ENCODE measurements at places on chromosomes 4 and X. TPM values are rescaled to one million over a fixed set of nuclear protein-coding genes. Genes with fewer than 3 reads are reported as not detected.

GRCh38 chr4:40205259-40206198 is 8.7 kb downstream of the RHOH start:
- peak overlapping the region; percentile 74 for H3K4me3 ChIP-seq
- H3K4me1 ChIP-seq: peaks cover 42% of the 10 kb centered on the region
- no peak for DNase-seq
- peak overlapping the region; percentile 93 for H3K27ac ChIP-seq
- H3K27me3 ChIP-seq: no peaks in the 10 kb centered on the region

- H3K27ac ChIP-seq: no peak overlapping the region
- no peaks in the 10 kb centered on the region for H3K4me1 ChIP-seq
- H3K36me3 ChIP-seq: no peaks in the 10 kb centered on the region
- no peak overlapping the region for H3K4me3 ChIP-seq
- no peak for DNase-seq
These were observed 27.5 kb upstream of the PLS3 start for GRCh38 chrX:115533485-115533884.

- no peak overlapping the region for H3K27ac ChIP-seq
- no peak for DNase-seq
- H3K4me3 ChIP-seq: no peak overlapping the region
- H3K27me3 ChIP-seq: no peaks in the 10 kb centered on the region
These were observed 245.2 kb upstream of the DIPK2B start for GRCh38 chrX:45445745-45446412.

GRCh38 chr4:54737421-54737820 is 79.7 kb downstream of the KIT start:
- no peak for DNase-seq
- H3K36me3 ChIP-seq: no peaks in the 10 kb centered on the region
- no peak overlapping the region for H3K4me3 ChIP-seq
- no peaks in the 10 kb centered on the region for H3K27me3 ChIP-seq
- no peak overlapping the region for H3K27ac ChIP-seq

The ATP2B3 gene
- not detected for total RNA-seq

DNA sequence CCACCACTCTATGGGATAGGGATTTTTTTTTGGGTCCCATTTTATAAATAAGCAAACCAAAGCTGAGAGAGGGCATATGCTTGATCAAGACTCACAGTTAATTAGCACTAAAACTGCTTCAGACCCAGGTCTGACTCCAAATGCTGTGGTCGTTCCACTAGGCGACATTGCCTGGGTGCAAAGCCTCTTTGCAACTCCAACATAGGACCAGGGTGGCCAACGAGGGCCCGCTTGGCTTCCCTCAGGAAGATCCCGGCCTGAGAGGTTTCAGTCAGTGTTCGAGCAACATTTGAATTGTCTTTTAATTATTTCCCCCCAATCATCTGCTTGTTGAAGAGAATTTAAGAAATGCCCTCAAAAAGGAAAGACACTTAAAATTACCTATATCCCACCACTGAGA is 11.2 kb downstream of the PJA1 start:
- no peaks in the 10 kb centered on the region for H3K27me3 ChIP-seq
- no peak overlapping the region for H3K27ac ChIP-seq
- H3K4me1 ChIP-seq: no peaks in the 10 kb centered on the region
- H3K4me3 ChIP-seq: no peak overlapping the region
- H3K36me3 ChIP-seq: no peaks in the 10 kb centered on the region
- no peak for DNase-seq

DNA sequence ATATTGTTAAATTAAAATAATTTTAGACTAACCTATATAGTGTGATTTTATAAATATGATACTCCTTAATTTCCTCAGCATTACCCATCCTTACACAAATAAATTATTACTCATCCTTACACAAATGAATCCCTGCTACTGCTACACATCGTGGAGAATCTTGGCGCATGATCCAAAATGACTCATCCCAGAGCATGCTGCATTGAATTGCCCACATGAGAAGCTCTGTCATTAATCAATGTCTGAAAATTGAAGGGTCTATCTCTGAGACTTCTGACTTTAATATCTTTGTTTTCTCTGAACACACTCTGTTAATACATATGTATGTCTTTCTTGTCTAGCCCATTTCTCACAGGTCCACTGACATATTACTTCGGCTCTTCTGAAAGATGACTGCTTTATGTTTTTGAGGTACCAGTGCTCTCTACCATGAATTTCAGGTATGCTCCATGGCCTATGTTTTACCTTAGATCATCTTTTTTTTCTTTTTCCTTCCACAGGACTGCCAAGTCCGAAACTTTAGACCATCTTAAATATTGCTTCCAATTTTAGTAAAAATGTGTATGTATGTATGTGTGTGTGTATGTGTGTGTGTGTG is 15.7 kb upstream of the DUSP21 start:
- no peaks in the 10 kb centered on the region for H3K36me3 ChIP-seq
- H3K27me3 ChIP-seq: no peaks in the 10 kb centered on the region

DNA sequence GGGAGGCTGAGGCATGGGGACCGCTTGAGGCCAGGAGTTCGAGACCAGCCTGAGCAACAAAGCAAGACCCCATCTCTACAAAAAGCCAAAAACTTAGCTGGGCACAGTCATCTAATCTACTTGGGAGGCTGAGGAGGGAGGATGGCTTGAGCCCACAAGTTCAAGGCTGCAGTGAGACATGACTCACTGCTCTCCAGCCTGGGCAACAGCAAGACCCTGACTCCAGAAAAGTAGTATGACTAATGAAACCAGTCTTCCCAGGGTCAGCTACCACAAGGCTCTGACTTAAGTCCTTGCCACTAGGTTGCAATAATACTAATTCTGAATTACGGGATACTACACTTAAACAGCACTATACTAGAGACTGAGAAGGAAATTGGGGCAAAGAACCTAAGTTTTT is 33.1 kb downstream of the ERVMER34-1 start:
- H3K4me1 ChIP-seq: peaks cover 41% of the 10 kb centered on the region
- H3K4me3 ChIP-seq: no peak overlapping the region
- no peak for DNase-seq
- no peaks in the 10 kb centered on the region for H3K27me3 ChIP-seq

- no peaks in the 10 kb centered on the region for H3K27me3 ChIP-seq
- H3K4me1 ChIP-seq: no peaks in the 10 kb centered on the region
- H3K27ac ChIP-seq: no peak overlapping the region
These were observed 22.8 kb upstream of the ARHGAP24 start for GRCh38 chr4:85452058-85452731.

GRCh38 chr4:87055311-87055710 is 120.5 kb downstream of the AFF1 start:
- peaks cover 20% of the 10 kb centered on the region for H3K36me3 ChIP-seq
- no peaks in the 10 kb centered on the region for H3K27me3 ChIP-seq
- no peak for DNase-seq
- peaks cover 19% of the 10 kb centered on the region for H3K4me1 ChIP-seq

- DNase-seq: no peak
- H3K4me3 ChIP-seq: no peak overlapping the region
- no peaks in the 10 kb centered on the region for H3K4me1 ChIP-seq
- no peak overlapping the region for H3K27ac ChIP-seq
- H3K27me3 ChIP-seq: no peaks in the 10 kb centered on the region
These were observed 1.1 kb downstream of the ITGB1BP2 start for GRCh38 chrX:71302461-71303213.

DNA sequence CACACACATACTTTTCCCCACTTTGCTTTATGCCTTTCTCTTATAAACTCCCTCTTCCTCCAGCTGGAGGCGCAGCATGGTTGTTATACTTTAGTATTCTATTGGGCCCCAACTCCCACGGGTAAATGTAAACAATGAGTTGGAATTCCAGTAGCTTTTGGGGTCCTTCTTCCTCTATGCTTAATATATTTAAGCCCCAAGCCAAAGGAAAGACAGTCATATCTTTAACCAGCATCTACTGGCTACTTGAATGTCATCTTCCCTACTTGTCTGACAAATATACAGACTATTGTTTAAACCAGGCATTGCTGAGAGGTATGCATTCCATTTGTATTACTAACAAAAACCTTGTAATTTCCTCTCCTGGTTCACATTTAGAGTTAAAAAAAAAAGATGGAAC is 72.9 kb downstream of the WDR19 start:
- no peak overlapping the region for H3K4me3 ChIP-seq
- no peaks in the 10 kb centered on the region for H3K36me3 ChIP-seq
- no peaks in the 10 kb centered on the region for H3K4me1 ChIP-seq
- no peak overlapping the region for H3K27ac ChIP-seq
- H3K27me3 ChIP-seq: no peaks in the 10 kb centered on the region
- DNase-seq: no peak

GRCh38 chr4:160450876-160451275 is 1348.0 kb downstream of the RAPGEF2 start:
- DNase-seq: no peak
- H3K27ac ChIP-seq: no peak overlapping the region
- no peaks in the 10 kb centered on the region for H3K27me3 ChIP-seq

GRCh38 chrX:72620550-72621145 is 48.0 kb upstream of the HDAC8 start:
- no peaks in the 10 kb centered on the region for H3K36me3 ChIP-seq
- no peak overlapping the region for H3K27ac ChIP-seq
- H3K27me3 ChIP-seq: no peaks in the 10 kb centered on the region
- H3K4me1 ChIP-seq: no peaks in the 10 kb centered on the region
- H3K4me3 ChIP-seq: no peak overlapping the region

The XPNPEP2 gene
- total RNA-seq: 0.17 TPM

DNA sequence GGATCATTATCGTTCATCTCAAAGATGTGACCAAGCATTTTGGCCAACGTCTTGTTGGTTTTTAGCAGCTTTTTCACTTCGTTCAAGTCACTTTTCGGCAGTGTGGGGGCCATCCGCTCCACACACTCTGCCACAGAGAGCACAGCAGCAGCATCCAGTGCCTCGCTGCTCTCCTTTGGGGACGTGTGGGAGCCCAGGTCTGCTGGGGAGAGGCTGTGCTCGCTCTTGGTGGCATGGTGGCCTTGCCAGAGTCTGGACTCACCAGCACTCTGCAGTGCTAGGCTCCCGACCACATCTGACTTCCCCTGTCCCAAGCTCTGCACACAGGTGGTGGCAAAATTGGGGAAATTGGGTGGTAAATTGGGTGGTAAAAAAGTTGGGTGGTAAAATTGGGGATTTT is 50.6 kb downstream of the GPR50 start:
- no peak for DNase-seq
- H3K4me1 ChIP-seq: no peaks in the 10 kb centered on the region
- H3K36me3 ChIP-seq: no peaks in the 10 kb centered on the region
- H3K4me3 ChIP-seq: no peak overlapping the region
- H3K27ac ChIP-seq: no peak overlapping the region
- H3K27me3 ChIP-seq: peaks cover 10% of the 10 kb centered on the region

- H3K36me3 ChIP-seq: no peaks in the 10 kb centered on the region
- H3K27ac ChIP-seq: no peak overlapping the region
- H3K4me1 ChIP-seq: no peaks in the 10 kb centered on the region
- no peak overlapping the region for H3K4me3 ChIP-seq
- no peak for DNase-seq
These were observed 235.2 kb downstream of the DTHD1 start for GRCh38 chr4:36516522-36517095.

GRCh38 chr4:109826719-109827118 is 1.1 kb upstream of the RRH start:
- no peaks in the 10 kb centered on the region for H3K4me1 ChIP-seq
- no peak for DNase-seq
- no peak overlapping the region for H3K4me3 ChIP-seq
- H3K27ac ChIP-seq: no peak overlapping the region
- H3K36me3 ChIP-seq: peaks cover 36% of the 10 kb centered on the region

DNA sequence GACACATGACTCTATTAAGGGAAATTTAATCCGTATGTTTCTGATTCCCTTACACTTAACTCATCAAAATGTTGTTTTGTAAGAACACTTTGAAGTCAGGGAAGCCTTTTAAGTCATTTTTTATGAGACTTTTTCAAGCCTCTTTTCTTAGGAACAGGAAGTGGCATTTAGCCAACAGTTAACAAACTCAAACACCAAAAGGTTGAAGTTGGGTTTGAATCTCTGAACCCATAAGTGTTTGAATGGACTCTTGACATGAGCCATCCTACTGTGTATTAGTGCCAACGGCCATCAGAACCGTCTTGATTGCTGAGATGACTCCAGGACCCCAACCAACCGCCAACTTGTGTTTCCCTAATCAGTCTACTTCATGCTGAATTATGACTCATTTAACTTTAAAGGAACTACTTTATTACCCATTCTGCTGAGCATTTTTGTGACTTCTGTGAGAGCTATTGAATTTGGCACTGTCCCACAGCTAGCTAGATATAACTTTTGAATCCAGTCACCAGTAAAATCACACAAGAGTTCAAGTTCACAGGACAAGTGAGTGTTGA is 209.1 kb upstream of the FAT1 start:
- no peak overlapping the region for H3K4me3 ChIP-seq
- no peak for DNase-seq
- H3K27me3 ChIP-seq: no peaks in the 10 kb centered on the region
- H3K27ac ChIP-seq: no peak overlapping the region
- H3K4me1 ChIP-seq: no peaks in the 10 kb centered on the region
- no peaks in the 10 kb centered on the region for H3K36me3 ChIP-seq

DNA sequence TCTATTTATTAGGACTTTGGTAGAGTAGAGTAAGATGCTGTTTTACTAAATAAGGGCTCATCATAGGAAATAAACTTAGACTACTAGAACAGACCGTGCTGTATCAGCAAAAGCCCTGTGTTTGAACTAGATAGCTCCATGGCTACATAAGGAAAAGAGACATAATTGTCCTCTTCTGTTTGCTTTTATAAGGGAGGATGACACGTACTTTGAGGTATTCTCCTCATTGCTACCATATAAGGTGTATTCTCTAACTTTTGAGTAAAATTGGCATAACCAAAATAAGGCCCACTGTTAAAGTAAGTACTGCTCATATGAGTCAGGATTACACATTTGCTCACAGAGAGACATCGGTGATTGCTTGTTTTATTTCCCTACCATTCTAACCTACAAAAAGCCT is 64.3 kb downstream of the PDLIM5 start:
- no peaks in the 10 kb centered on the region for H3K27me3 ChIP-seq
- H3K27ac ChIP-seq: no peak overlapping the region
- no peaks in the 10 kb centered on the region for H3K36me3 ChIP-seq
- no peak overlapping the region for H3K4me3 ChIP-seq

DNA sequence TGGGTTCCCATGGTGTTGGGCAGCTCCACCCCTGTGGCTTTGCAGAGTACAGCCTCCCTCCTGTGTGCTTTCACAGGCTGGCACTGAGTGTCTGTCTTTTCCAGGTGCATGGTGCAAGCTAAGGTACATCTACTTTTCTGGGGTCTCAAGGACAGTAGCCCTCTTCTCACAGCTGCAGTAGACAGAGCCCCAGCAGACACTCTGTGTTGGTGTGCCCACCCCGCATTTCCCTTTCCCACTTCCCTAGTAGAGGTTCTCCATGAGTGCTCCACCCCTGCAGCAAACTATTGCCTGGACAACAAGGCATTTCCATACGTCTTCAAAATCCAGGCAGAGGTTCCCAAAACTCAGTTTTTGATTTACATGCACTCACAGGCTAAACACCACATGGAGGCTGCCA is 143.0 kb downstream of the TECRL start:
- no peak for DNase-seq
- H3K27me3 ChIP-seq: no peaks in the 10 kb centered on the region
- H3K4me1 ChIP-seq: no peaks in the 10 kb centered on the region
- H3K36me3 ChIP-seq: no peaks in the 10 kb centered on the region
- no peak overlapping the region for H3K27ac ChIP-seq

The EFHC2 gene
- 3.0 TPM for total RNA-seq

The FAM47E gene
- 0.34 TPM for total RNA-seq

GRCh38 chr4:172978848-172979247 is 189.8 kb upstream of the GALNT7 start:
- H3K4me3 ChIP-seq: no peak overlapping the region
- no peak overlapping the region for H3K27ac ChIP-seq
- H3K4me1 ChIP-seq: no peaks in the 10 kb centered on the region
- DNase-seq: no peak
- no peaks in the 10 kb centered on the region for H3K27me3 ChIP-seq

GRCh38 chrX:42127563-42127962 is 204.2 kb upstream of the CASK start:
- H3K36me3 ChIP-seq: no peaks in the 10 kb centered on the region
- DNase-seq: no peak
- H3K27ac ChIP-seq: no peak overlapping the region
- H3K27me3 ChIP-seq: no peaks in the 10 kb centered on the region

The GPC3 gene
- total RNA-seq: 0.25 TPM

Measured in CD4-positive, alpha-beta T cell (primary cell).